Colonic mucosa (tissue), 4 donors: ENCODE measurements at places on chromosomes 1 and 21. TPM values are rescaled to one million over a fixed set of nuclear protein-coding genes. Genes with fewer than 3 reads are reported as not detected.

Gene KRTAP19-3
- not detected for total RNA-seq

Gene CYP2J2
- total RNA-seq: 56.8 TPM

Gene SPRR2G
- not detected for total RNA-seq

Gene KCNA2
- 0.17 TPM for total RNA-seq

Gene BCAN
- not detected for total RNA-seq

Gene ATP6V1G3
- total RNA-seq: not detected

Gene FAM167B
- 4.2 TPM for total RNA-seq

Gene POU3F1
- total RNA-seq: not detected

Gene GNL2
- total RNA-seq: 35.9 TPM

Gene CCDC27
- not detected for total RNA-seq

Gene IPP
- 17.7 TPM for total RNA-seq

GRCh38 chr1:7298749-7299151 lies 472.3 kb upstream of the VAMP3 start:
- peak; percentile 16 for DNase-seq
- H3K4me1 ChIP-seq: no peaks in the 10 kb centered on the region

DNA sequence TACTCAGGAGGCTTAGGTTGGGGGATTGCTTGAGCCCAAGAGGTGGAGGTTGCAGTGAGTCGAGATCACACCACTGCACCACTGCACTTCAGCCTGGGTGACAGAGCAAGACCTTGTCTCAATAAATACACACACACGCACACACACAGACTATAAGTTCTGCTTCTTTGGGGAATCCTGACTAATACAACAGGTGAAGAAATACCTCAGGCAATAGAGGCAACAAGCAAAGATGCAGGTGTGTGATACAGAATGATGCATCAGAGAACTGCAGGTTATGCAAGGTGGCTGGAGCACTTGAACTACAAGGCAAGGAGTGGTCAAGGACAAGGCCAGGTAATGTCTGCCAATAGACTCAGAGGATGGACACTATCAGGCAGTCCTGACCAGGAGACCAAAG lies 117.6 kb upstream of the ZNF678 start:
- DNase-seq: no peak
- no peak overlapping the region for H3K4me3 ChIP-seq
- H3K27me3 ChIP-seq: no peaks in the 10 kb centered on the region
- H3K27ac ChIP-seq: no peak overlapping the region
- H3K36me3 ChIP-seq: no peaks in the 10 kb centered on the region

GRCh38 chr1:200518524-200518923 lies 102.0 kb downstream of the KIF14 start:
- H3K27ac ChIP-seq: no peak overlapping the region
- H3K27me3 ChIP-seq: no peaks in the 10 kb centered on the region
- no peaks in the 10 kb centered on the region for H3K36me3 ChIP-seq
- no peak overlapping the region for H3K4me3 ChIP-seq
- no peak for DNase-seq

DNA sequence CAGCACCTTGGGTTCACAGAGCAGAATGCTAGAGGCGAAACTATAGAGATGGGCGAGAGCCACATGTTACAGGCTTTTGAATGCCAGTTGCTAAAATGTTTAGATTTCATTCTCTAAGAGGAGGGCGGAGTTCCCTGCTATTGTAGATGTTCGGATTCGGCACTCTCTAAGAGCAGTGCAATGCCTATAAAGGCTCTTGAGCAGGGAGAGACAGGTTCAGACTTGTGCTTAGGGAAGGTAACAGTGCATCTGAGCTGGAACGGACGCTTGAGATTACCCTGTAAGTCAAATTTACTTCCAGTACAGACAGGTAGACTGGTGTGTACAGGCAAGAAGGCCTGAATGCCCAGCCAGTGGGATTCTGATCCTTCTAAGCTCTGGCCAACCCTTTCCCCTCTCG lies 15.3 kb downstream of the LURAP1 start:
- H3K27me3 ChIP-seq: no peaks in the 10 kb centered on the region
- no peak overlapping the region for H3K4me3 ChIP-seq
- no peaks in the 10 kb centered on the region for H3K4me1 ChIP-seq
- DNase-seq: no peak
- no peak overlapping the region for H3K27ac ChIP-seq

GRCh38 chr1:56490619-56491018 lies 88.7 kb downstream of the PLPP3 start:
- no peaks in the 10 kb centered on the region for H3K36me3 ChIP-seq
- H3K4me1 ChIP-seq: no peaks in the 10 kb centered on the region
- DNase-seq: no peak
- no peak overlapping the region for H3K27ac ChIP-seq
- no peaks in the 10 kb centered on the region for H3K27me3 ChIP-seq
- no peak overlapping the region for H3K4me3 ChIP-seq

GRCh38 chr1:203796236-203796605 lies 798 bp downstream of the ZBED6 start:
- H3K36me3 ChIP-seq: no peaks in the 10 kb centered on the region
- peak; percentile 51 for DNase-seq
- no peaks in the 10 kb centered on the region for H3K27me3 ChIP-seq
- H3K27ac ChIP-seq: peak overlapping the region; percentile 86
- H3K4me3 ChIP-seq: peak overlapping the region; percentile 63

DNA sequence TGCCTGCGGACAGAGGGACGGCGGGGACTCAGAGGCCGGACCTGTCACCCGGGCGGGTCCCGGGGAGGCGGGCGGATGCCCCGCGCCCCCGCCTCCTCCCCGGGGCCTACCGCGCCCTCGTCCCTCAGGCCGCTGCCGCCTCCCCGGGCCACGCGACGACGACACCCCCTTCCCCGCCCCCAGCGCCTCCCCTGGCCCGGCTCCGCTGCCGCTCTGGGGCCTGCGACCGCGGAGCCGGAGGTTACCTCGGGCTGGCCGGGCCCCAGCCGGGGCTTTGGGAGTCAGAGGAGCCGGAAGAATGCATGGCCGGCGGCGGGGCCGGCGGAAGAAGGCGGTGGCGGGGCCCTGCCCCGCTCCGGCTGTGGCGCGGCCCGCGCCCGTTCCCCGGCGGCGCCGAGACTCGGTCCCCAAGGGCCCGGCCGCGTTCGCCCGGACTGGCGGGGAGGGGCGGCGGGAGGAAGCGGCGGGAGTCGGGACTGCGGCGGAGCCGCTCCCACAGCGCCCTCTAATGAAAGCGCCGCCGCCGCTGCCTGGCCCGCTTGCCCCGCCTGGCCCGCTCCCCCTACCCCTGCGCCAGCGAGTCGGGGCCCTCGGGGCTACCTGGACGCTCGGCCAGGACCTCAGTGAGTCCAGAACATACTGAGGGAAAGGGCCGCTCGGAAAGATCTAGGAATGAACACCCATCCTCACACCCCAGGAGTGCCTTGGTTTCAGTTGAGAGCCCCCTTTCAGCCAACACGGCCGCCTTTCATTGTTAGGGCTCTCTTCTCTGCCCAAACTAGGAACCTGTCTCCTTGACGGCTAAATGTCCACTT lies at the start of gene LPGAT1:
Gene LPGAT1, minus strand, starts transcription at position 436 of the 815 bp plus-strand sequence. CDS start 1,467 bp downstream, outside the sequence.
- H3K4me3 ChIP-seq: peak within 1 kb of the TSS; percentile 66
- H3K27ac ChIP-seq: peak within 1 kb of the TSS; percentile 83
- H3K27me3 ChIP-seq: no peaks in the 10 kb centered on the region
- no peaks in the 10 kb centered on the region for H3K4me1 ChIP-seq
- H3K36me3 ChIP-seq: no peaks in the 10 kb centered on the region

DNA sequence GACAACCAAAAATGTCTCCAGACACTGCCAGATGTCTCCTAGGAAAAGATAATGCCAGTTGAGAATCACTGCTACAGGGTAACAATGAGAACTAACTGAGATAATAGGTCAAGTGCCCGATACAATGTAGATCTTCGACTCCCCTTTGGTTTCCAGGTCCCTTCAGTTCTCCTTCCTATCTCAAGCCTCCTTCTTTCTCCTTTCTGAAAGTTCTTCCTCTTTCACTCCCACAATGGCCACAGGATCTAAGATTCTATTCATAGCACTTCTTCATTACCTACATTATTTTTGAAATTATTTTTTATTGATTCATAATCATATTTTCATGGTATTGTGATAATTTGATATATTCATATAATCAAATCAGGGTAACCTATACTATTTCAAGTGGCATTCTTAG lies 6.3 kb downstream of the PFDN2 start:
- H3K27ac ChIP-seq: no peak overlapping the region
- H3K4me3 ChIP-seq: no peak overlapping the region
- H3K27me3 ChIP-seq: no peaks in the 10 kb centered on the region
- H3K36me3 ChIP-seq: no peaks in the 10 kb centered on the region
- peaks cover 4% of the 10 kb centered on the region for H3K4me1 ChIP-seq

DNA sequence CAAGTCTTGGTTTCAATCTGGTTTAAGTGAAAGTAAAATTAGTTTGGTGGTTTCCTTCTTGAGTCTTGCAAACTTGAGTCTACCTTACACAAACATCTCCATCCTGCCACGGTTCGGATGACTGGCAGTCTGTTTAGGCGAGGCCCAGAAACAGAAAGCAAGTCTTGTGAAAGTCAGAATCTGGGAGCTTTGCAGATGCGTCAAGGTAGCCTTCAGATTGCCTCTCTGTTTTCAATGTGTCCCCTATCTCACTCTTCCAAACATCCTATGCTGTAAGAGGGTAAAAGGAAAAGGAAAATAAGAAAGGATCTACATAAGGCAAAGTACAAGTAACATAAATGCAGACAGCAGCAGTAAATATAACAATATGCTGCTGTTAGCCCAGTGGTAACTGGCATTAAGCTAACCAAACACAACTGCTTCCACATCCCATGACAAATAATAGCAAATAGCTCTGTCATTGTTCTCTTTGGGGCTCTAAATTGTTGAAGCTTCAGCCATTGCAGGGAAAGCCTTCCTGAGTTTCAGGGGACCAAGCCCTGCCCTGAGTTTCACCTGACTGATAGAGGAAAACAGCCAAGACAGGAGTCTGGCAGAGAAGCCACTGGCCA lies 26.2 kb upstream of the C1orf105 start:
- no peak overlapping the region for H3K4me3 ChIP-seq
- no peaks in the 10 kb centered on the region for H3K27me3 ChIP-seq
- DNase-seq: no peak
- H3K36me3 ChIP-seq: no peaks in the 10 kb centered on the region

DNA sequence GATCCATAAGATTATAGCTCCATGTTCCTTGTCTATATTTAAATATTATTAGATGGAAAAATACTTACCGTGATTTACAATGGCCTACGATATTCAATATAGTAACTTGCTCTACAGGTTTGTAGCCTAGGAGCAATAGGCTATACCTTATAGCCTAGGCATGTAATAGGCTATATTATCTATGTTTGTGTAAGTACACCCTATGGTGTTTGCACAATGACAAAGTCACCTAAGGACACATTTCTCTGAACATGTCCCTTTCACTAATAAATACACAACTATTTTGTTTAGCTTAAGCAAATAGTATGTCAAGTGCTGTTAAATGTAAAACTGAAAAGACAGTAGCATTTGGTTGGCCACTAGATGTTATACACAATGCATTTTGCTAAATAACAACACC lies 248.9 kb upstream of the ADGRL4 start:
- H3K27me3 ChIP-seq: no peaks in the 10 kb centered on the region
- H3K4me1 ChIP-seq: no peaks in the 10 kb centered on the region
- no peak overlapping the region for H3K27ac ChIP-seq
- no peaks in the 10 kb centered on the region for H3K36me3 ChIP-seq
- no peak overlapping the region for H3K4me3 ChIP-seq

GRCh38 chr21:45996311-45997204 lies 15.0 kb downstream of the COL6A1 start:
- H3K4me3 ChIP-seq: no peak overlapping the region
- H3K4me1 ChIP-seq: no peaks in the 10 kb centered on the region
- peak; percentile 15 for DNase-seq

- no peaks in the 10 kb centered on the region for H3K27me3 ChIP-seq
- H3K36me3 ChIP-seq: no peaks in the 10 kb centered on the region
- H3K27ac ChIP-seq: no peak overlapping the region
- no peaks in the 10 kb centered on the region for H3K4me1 ChIP-seq
Observed at GRCh38 chr1:29397256-29397590, 160.9 kb downstream of the PTPRU start.

GRCh38 chr1:47563201-47563600 lies 125.4 kb downstream of the FOXD2 start:
- no peak for DNase-seq
- no peak overlapping the region for H3K27ac ChIP-seq

DNA sequence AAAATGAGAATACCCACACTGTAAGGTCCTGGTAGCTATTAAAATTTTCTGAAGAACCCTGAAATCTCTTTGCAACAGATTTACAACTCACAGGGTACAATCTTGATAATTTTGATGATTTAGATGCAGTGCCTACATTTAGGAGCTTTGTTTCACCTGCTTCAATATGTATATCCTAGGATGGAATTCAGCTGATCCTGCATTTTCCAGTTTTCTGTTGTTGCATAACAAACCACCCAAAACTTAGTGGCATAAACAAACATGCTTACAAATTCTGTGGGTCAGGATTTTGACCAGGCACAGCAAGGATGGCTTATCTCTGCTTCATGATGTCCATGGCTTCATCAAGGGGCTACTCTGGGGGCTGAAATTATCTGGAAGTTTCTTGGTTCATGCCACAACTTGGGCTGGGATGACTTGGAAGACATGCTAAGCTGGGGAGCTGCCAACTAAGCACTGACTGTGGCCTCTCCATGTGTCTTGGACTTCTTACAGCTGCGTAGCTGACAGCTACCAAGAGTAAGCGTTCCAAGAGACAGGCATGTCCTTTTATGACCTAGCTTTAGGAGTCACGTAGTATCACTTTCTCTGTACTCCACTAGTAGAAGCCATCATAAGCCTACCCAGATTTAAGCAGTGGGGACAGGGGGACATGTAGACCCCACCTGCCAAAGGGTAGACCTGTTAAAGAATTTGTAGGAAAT lies 108.5 kb downstream of the CACHD1 start:
- no peak overlapping the region for H3K4me3 ChIP-seq
- H3K4me1 ChIP-seq: no peaks in the 10 kb centered on the region
- H3K36me3 ChIP-seq: no peaks in the 10 kb centered on the region
- no peak for DNase-seq
- H3K27me3 ChIP-seq: no peaks in the 10 kb centered on the region

- peaks cover 29% of the 10 kb centered on the region for H3K4me1 ChIP-seq
- no peaks in the 10 kb centered on the region for H3K27me3 ChIP-seq
- H3K27ac ChIP-seq: peak overlapping the region; percentile 88
- peak overlapping the region; percentile 68 for H3K4me3 ChIP-seq
- peak; percentile 66 for DNase-seq
Observed at GRCh38 chr1:51236531-51237350, 668 bp downstream of the RNF11 start.

DNA sequence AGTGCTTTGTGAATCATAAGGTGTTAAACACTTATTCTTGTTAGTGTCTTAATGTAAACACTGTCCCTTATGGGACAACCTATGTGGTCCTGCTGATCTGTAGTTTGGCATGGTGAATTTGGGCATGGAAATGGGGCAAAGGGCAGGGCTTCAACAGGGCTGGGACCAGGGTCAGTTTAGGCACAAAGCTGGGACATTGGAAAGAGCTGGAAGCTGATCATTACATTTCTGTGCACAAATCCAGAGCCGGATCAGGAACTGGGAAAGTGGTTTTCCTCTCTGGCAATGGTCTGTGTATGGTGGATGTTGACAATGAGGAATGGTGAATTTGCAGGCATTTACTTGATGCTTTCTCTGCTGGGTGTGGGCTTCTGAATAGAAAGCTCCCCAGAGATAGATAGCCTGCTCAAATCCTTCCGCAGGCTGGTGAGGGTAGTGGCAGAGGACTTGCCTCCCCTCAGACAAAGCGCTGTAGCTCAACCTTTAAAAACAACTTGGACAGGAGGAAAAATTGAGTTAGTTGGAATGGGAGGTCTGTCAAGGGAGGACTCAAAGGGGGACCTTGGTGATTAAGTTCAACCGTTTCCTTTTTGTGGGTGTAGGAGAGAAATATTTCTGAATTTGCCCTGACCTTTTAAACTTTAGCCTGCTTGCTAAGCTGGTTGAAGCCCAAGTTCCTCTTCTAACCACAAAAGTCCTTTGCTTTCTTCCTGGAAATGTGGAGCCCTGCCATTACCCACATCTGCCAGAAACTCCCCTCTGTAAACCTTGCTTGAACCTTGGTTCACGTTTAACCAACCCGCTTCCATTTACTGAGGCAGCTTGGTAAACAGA lies 35.3 kb downstream of the HLX start:
- DNase-seq: no peak
- H3K36me3 ChIP-seq: no peaks in the 10 kb centered on the region
- no peaks in the 10 kb centered on the region for H3K4me1 ChIP-seq
